ENCODE measurements at places on chromosomes 7 and 10.

- DNase-seq: no peak
Measured at GRCh38 chr10:99233000-99233688, 2.5 kb downstream of the HPSE2 start.

GRCh38 chr10:101485681-101486554, 102.1 kb downstream of the POLL start:
- DNase-seq: no peak

- DNase-seq: no peak
Measured at GRCh38 chr7:1569440-1569832, 396 bp downstream of the PSMG3 start.

GRCh38 chr7:94922457-94922856, 15.1 kb downstream of the PPP1R9A start:
- DNase-seq: no peak

DNA sequence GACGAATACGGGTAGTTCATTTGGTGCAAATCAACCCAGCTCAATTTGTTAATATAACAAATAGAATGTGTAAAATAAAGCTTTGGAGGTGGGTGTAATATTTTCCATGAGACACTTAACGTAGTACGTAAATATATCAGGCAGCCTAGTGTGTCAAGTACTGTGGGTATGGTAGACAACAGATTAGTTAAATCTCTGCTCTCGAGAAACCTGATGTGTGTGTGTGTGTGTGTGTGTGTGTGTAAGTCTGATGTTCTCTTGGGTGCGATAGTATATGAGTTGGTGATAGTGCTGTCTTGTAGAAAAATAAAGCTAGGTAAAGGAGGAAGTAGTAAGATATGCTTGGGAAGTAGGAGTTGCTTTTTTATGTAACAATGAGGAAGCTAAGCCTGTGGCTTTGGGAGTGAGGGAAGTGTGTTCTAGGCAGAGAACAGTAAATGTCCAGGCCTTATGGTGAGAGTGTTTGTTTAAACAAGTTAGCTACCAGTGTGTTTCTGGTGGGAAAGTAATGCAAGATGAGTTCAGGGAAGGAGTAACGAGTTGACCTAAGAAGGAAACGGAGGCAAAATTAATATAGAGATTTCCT, 26.1 kb downstream of the WAC start:
- DNase-seq: no peak

DNA sequence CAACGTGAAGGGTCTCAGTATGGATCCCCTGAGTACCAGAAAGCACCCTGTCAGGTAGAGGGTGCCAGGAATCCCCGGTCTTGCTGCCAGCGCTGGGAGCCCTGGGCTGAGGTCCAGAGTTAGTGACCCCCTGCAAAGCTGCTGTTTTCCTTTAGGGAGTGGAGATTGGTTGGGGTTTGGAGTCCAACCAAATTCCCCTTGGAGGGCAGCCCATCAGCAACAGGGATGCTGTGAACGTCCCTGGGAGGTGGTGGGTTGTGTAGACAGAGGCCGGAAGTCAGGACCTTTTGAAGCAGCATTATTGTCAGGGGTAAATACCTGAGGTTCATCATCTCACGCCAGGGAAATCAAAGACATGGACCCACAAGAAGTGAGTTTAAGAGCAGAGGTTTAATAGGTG, 104.2 kb downstream of the COL26A1 start:
- DNase-seq: no peak

DNA sequence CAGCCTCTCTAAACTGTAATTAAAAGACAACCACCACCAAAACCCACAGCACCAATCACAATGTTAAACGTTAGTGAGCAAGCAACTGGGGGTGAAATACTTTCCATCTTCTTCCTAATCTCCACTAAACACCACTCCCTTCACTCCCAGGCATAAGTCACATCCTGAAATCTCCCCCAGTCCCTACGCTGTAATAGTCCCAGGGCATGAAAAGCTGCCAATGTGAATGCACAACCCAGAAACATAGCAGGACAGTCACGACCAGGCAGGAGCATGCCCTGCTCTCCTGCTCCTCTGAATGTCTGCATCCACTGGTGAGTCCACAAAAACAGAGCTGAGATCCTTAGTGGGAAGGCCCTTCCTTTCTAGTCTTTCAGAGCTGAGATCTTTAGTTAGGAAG, 288.9 kb downstream of the PARD3 start:
- DNase-seq: no peak

DNA sequence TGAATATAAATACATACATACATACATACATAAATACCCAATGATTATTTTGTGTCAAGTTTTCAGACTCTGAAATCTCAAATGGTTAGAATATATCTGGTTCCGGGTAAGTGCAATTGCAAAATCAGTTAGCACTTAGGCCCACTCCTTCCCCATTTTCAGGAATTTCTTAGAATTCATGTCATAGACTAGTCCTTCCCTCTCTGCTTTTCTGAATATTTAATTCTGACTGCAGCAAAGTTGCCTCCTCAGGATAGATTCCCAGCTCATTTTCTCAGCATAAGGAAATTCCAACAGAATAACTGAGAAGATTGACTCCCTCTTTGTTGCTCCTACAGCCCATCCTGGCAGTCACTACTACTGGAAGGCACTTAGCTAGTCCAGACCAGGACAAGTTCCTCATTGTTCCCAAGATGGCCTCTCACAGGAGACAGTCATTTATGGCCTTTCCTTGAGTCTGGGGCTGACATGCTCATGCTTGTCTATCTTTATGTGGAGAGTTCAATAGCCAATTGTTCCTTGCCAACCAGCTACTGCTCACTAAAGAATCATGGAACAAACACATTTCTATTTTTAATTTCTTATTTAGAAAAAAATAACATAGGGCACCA, 142.9 kb upstream of the ITGB1 start:
- no peak for DNase-seq

DNA sequence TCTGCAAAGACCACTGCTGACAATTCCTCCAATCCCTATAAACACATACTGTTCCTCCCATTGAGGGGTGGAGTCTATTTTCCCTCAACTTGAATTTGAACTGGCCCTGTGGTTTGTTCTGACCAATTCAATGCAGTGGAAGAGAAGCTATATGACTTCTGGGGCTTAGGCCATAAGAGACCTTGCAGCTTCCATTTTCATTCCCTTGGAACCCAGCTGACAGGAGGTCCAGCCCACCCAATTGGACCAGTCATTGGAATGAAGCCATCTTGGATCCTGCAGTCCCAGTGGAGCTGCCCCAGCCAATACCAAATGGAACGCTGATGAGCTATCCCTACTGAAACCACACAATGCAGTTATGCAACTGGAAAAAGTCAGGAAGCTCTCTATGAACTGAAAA, 8.9 kb upstream of the TMED4 start:
- DNase-seq: no peak

GRCh38 chr10:78494179-78494578, 460.5 kb downstream of the RPS24 start:
- DNase-seq: no peak

- no peak for DNase-seq
Measured at GRCh38 chr10:70834441-70835151, 18.8 kb downstream of the SGPL1 start.

DNA sequence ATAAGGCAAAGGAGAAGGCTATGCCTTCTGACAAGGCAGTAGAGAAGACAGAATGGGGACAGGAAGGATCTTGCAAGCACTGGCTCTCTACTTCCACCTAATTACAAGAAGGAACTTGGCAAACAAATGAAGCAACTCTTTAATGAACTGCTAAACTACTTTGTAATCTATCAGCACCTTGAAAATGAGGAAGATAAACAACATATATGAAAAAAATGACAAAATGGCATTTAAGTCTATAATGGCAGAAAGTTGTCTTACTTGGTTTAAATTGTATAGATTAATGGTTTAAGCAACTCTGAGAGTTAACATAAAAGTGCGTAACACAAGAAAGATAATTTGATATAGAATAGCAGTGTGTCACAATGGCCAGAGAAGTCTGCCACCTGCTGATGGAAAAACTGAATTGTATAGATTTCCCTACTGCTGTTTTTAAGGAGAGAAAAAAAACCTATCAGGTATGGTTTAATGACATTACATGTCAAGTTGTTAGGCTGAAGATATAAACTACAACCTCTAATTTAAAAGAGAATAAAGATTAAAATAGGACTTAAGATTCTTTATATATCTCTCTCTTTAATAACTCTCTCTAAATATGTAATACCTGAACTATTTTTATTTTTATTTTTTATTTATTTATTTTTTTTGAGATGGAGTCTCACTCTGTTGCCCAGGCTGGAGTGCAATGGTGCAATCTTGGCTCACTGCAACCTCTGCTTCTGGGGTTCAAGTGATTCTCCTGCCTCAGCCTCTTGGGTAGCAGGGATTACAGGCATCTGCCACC, 11.8 kb downstream of the NT5C3A start:
- no peak for DNase-seq

- DNase-seq: no peak
Measured at GRCh38 chr10:15211464-15211979, 43.0 kb upstream of the NMT2 start.

GRCh38 chr10:3902054-3902808, 117.2 kb upstream of the KLF6 start:
- no peak for DNase-seq

DNA sequence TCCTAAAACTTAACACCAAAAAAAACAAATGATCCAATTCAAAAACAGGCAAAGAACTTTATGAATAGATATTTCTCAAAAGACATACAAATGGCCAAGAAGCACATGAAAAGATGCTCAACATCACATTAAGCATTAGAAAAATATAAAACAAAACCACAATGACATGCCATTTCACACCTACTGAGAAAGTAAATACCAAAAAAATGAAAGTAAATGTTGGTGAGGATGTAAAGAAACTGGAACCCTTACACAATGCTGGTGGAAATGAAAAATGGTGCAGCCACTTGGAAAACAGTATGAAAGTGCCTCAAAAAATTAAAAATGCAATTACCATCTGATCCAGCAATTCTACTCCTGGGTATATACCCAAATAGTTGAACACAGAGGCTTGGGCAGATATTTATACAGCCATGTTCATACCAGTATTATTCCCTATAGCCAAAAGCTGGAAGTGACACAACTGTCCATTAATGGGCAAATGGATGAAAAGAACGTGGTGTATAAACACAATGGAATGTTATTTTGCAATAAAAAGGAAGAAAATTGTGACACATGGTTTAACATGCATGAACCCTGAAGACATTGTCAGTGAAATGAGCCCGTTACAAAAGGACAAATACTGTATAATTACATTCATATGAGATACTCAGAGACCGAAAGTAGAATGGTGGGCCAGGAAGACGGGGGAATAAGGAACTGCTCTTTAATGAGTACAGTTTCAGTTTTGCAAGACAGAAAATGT, 89.0 kb downstream of the JMJD1C start:
- DNase-seq: no peak

DNA sequence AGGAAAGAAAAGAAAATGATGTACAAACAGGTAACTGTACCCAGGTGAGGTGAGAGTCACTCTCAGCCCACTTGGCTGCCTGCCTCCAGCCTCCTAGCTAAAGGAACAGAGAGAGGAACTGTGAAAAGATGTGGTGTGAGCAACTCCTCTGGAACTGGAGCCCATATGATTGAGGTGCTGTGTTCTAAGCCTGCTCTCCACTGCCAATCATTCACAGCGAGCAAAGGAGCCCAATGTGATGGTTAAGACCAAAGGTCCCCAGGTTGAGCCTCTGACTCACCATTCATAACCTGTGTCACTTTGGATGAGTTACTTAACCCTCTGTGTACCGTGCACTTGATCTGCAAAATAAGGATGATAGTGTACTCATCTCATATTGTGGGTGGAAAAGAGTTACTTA, 868.1 kb upstream of the AUTS2 start:
- no peak for DNase-seq

DNA sequence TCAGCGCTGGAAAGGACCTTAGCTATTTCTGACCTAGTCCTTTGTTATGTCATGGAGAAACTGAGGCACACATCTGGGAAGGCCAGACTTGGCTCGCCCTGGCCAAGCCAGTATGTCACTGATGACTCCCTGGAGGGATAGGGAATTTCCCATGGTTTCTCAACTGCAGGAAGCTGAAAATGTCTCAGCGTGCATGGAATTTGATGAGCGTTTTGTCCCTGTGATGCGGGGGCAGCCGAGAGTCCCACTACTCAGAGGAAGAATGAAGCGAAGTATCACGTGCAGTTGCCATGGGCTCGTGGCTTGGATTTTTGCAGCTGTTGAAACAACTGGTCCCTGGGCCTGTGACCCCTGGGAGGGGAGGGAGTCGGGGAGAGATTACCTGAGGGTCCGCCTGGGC, 44.8 kb downstream of the CLIP2 start:
- no peak for DNase-seq
